Cerebellar cortex (tissue), 1 donor: ENCODE measurements at places on chromosomes 16 and 17.
A peak's percentile ranks its signal among the peaks of the same experiment; 100 is the strongest.

GRCh38 chr16:73054498-73054812 is 6.5 kb upstream of the ZFHX3 start:
- no peak for DNase-seq

- peak; percentile 75 for DNase-seq
Measured at GRCh38 chr16:85717393-85718152, 28.8 kb upstream of the GINS2 start.

GRCh38 chr16:12869698-12870427 is 31.5 kb upstream of the SHISA9 start:
- DNase-seq: no peak

DNA sequence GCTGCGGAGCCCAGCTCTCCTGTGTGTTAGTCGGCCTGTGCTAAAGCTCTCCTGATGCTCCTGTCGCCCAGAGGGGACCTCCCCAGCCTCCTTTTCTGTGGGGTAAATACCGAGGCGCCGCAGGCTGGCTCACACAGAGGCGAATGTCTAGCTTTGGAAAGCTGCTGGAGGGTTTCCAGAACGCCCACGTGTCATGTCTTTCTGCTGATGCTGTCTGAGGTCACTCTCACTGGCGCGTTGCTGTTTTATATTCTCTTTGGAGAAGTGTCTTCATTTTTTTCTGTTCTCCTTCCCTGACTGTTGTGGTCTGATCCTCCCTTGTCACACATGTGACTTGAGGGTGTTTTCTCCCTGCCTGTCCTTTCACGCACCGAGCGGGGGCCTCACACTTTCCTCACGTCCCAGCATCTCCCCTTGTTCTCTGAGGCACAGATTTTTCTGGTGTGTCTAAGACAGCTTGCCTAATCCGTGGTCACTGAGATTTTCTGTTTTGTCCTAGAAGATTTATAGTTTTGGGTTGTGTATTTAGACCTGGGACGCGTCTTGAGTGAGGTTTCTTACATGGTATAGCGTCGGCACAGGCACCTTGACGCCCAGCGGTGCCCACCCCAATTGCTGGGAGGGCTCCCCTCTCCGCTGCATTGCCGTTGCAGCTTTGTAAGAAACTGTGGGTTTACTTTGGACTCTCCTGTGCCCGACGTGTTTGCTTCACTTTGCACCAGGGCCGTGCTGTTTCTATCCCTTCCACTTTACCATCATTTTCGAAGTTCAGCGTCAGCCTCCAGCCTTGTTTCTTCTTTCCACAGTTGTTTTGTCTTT is 92.1 kb upstream of the ZNF750 start:
- DNase-seq: peak; percentile 61

GRCh38 chr16:31480851-31481536 is 1.9 kb upstream of the SLC5A2 start:
- no peak for DNase-seq

DNA sequence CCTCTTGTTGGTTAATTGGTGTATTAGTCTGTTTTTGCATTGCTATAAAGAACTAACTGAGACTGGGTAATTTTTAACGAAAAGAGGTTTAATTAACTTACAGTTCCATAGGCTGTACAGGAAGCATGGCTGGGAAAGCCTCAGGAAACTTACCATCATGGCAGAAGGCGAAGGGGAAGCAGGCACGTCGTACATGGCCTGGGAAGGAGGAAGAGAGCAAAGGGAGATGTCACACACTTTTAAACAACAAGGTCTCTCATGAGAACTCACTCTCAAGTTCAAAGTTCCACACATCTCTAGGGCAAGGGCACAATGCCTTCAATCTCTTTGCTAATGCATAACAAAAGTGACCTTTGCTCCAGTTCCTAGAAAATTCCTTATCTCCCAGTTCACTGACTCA is 125.0 kb upstream of the IRX5 start:
- DNase-seq: no peak

GRCh38 chr16:86608301-86608747 is 30.0 kb downstream of the FOXL1 start:
- DNase-seq: no peak

- peak; percentile 31 for DNase-seq
Measured at GRCh38 chr17:44220213-44221083, 973 bp upstream of the UBTF start.

DNA sequence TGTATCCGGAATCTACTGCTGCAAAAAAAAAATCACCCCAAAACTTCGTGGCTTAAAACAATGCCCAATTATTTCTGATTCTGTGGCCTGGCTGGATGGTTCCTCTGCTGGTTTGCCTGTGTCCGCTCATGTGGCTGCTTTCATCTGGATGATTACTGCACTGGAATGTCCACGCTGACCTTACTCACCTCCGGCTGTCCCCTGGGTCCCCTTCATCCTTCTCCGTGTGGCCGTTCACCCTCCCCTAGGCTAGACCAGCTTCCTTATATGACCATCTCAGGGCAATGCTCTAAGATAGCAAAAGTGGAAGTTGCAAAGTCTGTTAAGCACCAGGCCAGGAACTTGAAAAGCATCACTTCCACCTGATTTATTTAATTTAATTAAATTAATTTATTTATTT is 31.4 kb upstream of the SPNS2 start:
- DNase-seq: no peak

DNA sequence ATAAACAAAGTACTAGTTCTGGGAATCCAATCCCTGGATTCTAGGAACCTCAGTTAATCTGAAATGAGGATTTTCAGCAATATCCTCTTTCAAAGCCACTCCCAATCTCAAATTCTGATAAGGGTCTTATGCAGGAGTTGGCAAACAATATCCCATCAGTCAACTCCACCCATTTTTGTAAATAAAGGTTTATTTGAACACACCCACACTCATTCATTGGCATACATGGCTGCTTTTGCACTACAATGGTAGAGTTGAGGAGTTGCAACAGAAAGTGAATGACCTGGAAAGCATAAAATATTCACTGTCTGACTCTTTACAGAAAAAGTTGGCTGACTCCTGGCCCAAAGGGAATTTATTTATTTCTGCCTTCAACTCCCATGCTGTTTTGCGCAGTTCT is 157.7 kb upstream of the CDH11 start:
- no peak for DNase-seq

DNA sequence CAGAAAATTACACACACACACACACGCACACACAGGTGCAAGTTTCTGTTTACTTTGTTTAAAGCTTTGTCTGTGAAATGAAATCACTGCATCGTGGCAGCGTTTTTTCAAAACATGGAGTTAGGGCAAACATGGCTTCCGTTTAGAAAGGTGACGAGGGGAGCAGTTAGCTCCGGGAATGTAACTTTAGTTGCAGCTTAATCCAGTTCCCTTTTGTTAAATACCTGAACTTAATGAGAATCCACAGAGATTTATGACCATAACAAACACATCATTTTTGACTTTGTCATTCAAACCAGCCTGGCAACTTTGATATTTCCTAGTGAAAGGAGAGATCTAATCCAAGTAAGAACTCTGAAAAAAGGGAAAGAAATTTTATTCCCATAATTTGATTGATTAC is 12.1 kb downstream of the HS3ST3A1 start:
- no peak for DNase-seq

DNA sequence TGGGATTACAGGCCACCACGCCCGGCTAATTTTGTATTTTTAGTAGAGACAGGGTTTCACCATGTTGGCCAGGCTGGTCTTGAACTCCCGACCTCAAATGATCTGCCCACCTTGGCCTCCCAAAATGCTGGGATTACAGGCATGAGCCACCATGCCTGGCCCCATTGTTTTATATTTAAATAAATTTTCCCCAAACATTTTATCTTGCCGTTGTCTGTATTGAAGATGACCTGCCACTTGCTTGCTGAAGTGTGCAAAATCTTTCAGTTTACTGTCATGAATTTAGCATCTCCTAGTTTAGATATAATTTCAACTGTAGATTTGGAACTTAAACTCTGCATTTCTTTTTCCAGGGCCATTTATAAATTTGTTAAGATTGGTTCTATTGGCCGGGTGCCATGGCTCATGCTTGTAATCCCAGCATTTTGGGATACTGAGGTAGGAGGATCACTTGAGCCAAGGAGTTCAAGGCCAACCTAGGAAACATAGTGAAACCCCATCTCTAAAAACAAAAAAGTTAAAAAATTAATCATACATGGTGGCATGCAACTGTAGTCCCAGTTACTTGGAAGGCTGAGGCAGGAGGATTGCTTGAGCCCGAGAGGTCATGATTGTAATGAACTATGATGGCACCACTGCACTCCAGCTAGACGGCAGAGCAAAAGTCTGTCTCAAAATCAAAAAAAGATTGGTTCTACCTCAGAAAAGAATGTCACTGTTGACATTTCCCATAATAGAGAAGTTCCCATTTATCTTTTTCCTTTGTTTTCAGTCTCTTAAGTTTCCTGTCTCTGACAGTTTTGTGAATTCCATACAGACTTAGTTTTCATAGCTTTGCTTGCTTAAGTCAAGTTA is 84.4 kb downstream of the VMP1 start:
- DNase-seq: no peak

DNA sequence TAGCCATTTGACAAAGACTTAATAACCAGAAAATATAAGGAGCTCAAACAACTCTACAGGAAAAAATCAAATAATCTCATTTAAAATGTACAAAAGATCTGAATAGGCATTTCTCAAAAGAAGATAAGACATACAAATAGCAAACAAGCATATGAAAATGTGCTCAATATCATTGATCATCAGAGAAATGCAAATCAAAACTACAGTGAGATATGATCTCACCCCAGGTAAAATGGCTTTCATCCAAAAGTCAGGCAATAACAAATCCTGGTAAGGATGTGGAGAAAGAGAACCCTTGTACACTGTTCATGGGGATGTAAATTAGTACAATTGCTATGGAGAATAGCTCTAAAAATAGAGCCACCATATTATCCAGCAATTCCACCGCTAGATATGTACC is 43.1 kb downstream of the HSD17B2 start:
- no peak for DNase-seq

- DNase-seq: no peak
Measured at GRCh38 chr16:80527297-80527696, 13.5 kb upstream of the DYNLRB2 start.

- no peak for DNase-seq
Measured at GRCh38 chr16:55513616-55514015, 4.7 kb downstream of the LPCAT2 start.

DNA sequence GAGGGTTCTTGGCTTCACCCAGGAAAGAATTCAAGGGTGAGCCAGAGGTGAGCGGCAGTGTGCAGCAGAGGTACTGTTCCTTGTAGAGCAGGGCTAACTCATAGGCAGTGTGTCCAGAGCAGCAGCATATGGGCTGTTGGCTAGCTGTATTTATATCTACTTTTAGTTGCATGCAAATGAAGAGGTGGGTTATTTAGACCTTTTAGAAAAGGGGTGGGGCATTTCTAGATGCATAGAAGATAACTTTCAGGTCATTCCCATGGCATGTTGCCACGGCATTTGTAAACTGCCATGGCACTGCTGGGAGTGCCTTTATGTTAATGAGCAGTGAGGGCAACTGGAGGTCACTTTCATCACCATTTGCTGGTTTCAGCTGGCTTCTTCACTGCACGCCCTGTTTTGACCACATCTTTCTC is 141.0 kb downstream of the STX8 start:
- DNase-seq: no peak

DNA sequence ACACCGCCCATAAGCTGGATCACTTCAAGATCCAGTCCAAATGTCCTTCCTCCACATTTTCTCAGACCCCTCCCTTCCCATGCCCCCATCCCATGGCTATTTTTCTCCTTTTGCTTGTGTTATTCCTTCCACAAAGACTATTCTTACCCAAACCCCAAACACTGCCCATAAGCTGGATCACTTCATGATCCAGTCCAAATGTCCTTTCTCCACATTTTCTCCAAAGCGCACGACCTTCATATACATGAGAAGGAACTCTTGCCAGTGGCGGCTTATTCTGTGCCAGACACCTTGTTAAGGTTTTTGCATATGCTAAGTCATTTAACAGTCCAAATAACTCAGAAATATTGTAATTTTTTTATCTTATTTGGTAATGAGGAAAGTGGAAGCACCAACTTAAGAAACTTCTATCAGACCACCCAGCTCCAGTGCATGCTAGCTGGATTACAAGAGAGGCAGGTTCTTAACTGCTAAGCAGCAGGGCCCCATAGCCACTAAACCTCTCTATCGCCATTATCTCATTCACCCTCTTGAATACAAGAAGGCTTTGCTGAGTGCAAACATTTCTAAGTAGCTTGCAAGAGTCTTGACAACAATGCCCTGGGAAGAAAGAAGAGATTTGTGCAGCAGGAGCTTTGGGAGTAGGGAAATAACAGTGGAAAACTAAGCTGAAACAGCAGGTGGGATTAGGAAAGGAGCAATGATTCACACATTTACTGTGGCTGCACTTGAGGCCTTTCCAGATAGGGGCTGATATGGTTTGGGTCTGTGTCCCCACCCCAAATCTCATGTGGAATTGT is 428.2 kb upstream of the MAF start:
- DNase-seq: no peak

GRCh38 chr17:33457477-33457876 is 164.4 kb upstream of the ASIC2 start:
- DNase-seq: no peak

GRCh38 chr17:58060596-58061191 is 22.5 kb upstream of the DYNLL2 start:
- peak; percentile 85 for DNase-seq
